Pulmonary artery endothelial cell (primary cell): ENCODE measurements at places on chromosomes 1 and 21. TPM values are rescaled to one million over a fixed set of nuclear protein-coding genes. Genes with fewer than 3 reads are reported as not detected.

DNA sequence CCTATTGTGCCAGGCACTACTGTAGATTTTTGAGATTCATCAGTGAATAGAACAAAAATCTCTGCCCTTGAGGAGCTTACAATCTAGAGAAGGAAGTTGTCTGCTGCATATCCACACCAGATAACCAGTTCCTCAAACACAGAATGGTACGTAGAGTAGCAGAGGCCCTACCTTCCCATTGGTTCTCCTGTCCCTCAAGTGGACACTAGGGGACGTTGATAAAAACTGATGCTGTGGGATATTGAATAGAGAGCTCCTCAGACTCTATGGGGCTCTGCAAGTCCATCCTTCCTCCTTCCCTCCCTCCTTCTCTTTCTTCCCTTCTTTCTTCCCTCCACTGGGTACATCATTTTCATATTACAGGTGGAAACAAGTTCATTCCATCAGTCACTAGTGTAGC, 371.3 kb downstream of the PBX1 start:
- no peak for DNase-seq

The CLCA4 gene
- total RNA-seq, result under 0.01 TPM in 1 of 2 replicates, not detected in the other

The RUNX3 gene
- total RNA-seq, result under 0.01 TPM in 1 of 2 replicates, not detected in the other

DNA sequence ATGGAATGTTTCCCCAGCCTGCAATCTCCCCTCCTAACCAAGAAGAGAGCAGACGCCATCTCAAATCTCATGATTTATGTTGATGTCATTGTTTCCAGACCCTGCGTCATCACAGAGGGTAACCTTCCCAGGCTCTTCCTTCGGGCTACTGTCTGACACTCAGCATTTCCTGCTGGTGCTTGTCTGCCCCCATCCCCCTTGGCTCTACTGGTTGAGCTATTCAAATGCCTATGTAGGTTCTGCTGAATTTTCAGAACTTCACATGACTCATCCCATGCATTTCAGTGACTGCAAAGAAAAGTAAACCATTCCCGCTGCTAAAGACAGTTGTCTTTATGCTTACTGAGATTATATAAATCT, 24.8 kb upstream of the ITPKB start:
- no peak for DNase-seq

DNA sequence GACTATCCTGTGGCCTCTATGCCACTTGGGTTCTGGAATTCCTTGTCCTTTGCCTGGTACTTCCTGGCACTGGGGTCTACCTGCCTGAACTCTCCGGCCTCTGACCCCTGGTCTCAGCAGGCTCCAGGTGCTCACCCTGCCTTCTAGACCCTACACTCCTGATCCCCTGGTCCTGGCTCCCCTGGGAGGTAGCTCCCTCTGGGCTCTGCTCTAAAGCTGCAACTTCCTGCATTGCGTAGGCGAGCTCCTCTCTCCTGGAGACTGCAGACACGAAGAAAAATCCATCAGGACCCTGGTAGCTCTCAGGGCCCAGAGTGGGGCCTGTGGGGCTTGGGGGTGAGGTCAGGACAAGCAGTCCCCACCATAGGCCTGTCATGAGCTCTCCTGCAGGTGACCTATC, 7.8 kb upstream of the PLEKHG5 start:
- DNase-seq, result no peak

- DNase-seq, result no peak
These were observed 82.2 kb downstream of the FAM78B start for GRCh38 chr1:166084613-166085012.

GRCh38 chr1:160471253-160471652, 51.8 kb downstream of the SLAMF6 start:
- no peak for DNase-seq

The CBR1 gene
- 98.5 and 154 TPM in 2 replicates for total RNA-seq

DNA sequence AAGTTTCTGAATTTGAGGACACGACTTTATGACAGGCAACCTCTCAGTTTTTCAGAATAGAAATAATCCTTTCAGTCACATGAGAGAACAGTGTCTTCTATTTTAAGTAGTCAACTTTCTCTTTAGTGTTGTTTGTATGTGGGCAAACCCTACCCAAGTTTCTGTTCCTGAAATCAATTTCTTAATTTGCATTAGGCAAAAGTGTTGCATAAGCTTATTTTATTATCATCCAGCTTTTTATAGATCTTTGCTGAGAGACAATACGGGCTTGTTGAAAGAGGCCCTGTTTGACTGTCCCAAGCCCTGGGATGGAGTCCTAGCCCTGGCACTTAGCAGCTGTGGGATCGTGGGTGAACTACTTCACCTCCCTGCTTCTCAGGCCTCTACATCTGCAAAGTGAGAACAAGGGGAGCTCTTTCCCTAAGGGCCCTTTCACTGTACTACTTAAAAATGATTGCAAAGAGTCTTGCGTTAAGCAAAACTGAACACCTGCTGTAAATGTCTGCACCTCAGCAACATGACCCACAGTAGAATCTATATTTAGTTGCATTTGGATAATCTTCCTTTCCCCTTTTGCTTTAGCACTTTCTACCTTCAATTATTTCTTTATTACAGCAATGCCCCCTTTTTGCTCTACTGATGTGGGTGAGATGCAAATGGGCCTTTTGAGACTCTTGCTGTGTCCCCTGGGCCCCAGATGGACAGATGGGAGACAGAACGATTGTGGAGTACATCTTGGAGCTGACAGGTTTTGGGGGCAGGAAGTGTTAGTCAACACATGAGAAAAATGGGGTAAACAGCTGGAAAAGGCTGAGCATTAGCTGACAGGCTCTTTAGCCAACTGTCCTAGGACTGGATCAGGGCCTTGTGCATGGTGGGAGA, 41.0 kb upstream of the SCAF4 start:
- no peak for DNase-seq

The AJAP1 gene
- not detected in 2 replicates for total RNA-seq

DNA sequence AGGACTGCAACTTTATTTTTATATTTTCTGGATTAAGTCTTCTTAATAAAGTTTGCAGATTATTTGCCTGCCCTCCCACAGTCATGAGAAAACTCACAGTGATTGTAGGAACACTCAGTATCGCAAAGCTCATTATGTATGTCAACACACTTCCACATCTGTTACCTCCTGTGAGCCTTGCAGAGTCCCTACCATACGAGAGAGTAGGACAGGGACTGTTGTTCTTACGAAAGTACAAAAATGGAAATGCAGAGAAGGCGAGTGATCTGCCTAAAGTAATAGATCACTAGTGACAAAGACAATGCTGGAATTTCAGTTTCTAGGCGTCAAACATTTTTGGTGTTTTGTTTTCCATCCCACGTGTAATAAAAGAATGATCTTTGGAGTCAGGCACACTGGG, 131.7 kb downstream of the SYT2 start:
- DNase-seq, result no peak

The HOOK1 gene
- not detected in 2 replicates for total RNA-seq

DNA sequence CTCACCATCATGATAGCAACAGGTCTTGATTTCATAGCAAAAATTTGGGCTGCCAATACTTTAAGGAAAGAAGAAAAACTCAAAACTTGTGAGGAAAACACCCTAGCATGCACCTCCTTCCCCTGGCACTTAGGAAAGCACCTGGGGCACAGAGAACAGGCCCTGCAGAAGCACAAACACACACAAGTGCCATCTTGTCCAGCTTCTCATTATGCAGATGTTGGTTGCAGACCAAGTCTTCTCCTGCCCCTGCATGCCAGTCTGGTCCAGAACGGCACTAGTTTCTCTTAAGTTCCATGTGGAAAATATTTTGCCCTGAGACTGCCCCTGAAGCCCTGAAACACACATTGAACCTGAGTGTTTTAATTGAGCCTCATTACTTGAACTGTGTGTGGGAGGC, 6.3 kb upstream of the ETV3 start:
- DNase-seq, result no peak

The SCYL3 gene
- total RNA-seq, result 5.7 and 8.7 TPM in 2 replicates

The FAM177B gene
- not detected in 2 replicates for total RNA-seq

GRCh38 chr1:180299479-180300221, 69.6 kb downstream of the LHX4 start:
- DNase-seq, result no peak

The RAB3B gene
- total RNA-seq, result 14.8 and 23.3 TPM in 2 replicates

The LEPR gene
- 10.2 and 25.1 TPM in 2 replicates for total RNA-seq
